Gastrocnemius medialis (tissue), 4 donors: ENCODE measurements at places on chromosomes 16 and 17. TPM values are rescaled to one million over a fixed set of nuclear protein-coding genes. Genes with fewer than 3 reads are reported as not detected.

HLF gene
- 14.8 TPM for total RNA-seq

SGF29 gene
- 50.4 TPM for total RNA-seq

SRCIN1 gene
- not detected for total RNA-seq

VMO1 gene
- 3.8 TPM for total RNA-seq

APOBR gene
- 0.64 TPM for total RNA-seq

PRSS33 gene
- not detected for total RNA-seq

TELO2 gene
- 11.2 TPM for total RNA-seq

PIGS gene
- 63.0 TPM for total RNA-seq
